ENCODE measurements at places on chromosomes 2 and 18.

GRCh38 chr2:28377195-28377816 lies 15.4 kb upstream of the FOSL2 start:
- no peak for DNase-seq

DNA sequence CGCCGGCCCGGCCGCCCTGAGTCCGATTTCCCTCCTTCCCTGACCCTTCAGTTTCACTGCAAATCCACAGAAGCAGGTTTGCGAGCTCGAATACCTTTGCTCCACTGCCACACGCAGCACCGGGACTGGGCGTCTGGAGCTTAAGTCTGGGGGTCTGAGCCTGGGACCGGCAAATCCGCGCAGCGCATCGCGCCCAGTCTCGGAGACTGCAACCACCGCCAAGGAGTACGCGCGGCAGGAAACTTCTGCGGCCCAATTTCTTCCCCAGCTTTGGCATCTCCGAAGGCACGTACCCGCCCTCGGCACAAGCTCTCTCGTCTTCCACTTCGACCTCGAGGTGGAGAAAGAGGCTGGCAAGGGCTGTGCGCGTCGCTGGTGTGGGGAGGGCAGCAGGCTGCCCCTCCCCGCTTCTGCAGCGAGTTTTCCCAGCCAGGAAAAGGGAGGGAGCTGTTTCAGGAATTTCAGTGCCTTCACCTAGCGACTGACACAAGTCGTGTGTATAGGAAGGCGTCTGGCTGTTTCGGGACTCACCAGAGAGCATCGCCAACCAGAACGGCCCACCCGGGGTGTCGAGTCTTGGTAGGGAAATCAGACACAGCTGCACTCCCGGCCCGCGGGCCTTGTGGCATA lies 4.6 kb downstream of the SIX2 start:
- no peak for DNase-seq

GRCh38 chr2:217866457-217866856 lies 136.3 kb downstream of the TNS1 start:
- DNase-seq: no peak

DNA sequence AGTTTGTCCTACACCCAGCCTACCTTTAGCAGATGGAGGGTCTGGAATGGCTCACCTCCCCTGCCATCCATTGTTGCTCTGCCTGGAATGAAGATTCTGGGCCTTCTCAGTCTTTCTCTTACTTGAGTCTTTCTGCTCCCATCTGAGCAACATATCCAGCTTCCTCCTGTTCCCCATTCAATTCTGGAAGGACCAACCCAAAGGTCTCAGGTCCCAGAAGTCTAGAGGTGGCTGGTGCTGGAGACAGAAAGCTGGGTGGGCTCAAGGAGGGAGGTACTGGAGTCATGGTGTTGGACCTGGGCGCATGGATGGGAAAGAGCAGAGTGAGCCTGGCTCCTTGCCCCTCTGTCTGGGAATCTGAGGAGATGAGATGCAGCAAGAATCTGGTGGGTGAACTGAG lies 93.5 kb upstream of the SIX3 start:
- DNase-seq: no peak

DNA sequence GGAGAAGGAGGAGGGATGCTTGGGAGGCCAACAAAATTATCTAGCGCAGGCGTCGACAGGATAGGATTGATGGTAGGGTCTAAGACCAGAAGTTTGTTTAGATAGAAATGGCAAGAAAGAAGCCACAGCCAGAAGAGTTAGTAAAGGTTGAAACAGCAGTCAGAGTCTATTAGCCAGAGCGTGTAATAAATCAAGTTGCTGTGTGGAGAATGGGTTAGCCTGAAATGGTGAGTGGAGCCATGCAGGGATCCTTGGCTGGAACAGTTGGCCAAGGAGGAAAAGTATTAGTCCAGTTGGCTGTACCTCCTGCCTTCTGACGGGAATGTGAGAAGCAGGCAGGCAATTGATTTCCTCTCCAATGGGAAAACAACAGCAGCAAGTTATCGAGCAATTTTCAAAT lies 190.7 kb upstream of the CCDC68 start:
- no peak for DNase-seq

GRCh38 chr18:23887493-23887892 lies 127.1 kb upstream of the TTC39C start:
- no peak for DNase-seq

DNA sequence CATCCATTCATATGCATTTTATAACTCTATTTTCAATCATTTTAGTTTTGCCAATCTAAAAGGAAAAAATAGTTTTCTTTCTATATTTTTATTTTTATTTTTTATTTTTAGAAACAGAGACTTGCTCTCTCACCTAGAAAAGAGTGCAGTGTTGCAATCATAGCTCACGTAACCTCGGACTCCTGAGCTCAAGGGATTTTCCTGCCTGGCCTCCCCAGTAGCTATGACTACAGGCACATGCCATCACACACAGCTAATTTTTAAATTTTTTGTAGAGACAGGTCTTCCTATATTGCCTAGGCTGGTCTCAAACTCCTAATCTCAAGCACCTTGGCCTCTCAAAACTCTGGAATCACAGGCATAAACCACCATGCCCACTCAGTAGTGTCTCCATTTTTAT lies 125.5 kb upstream of the XIRP2 start:
- DNase-seq: no peak

DNA sequence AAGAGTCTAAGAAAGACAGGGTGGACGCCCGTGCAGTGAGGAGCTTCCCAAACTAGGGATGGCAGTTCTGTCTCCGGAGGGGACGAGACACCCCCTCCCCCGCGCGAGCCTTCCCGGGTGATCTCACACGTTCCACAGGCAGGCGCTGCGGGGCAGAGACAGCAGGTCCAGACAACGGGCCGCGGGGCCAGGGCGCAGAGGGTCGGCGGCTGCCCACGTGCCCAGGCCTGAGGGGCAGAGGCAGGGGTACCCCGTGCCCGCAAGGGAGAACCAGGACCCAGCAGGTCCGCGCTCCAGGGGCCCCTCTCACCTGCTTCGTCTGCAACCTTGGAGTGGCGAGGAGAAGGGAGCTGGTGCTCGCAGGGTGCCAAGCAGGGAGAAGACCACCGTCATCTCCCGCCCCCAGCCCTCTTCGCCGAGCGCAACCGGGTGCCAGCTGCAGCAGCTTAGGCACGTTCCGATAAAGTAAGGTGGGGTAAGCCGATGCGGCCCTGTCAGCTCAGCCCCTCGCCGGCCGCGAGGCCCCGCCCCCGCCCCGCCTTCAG lies at the start of gene GPR155:
Gene GPR155 (minus strand): TSS at position 467 of the 545 bp plus-strand sequence. CDS start 5,073 bp downstream, outside the sequence.
- no peak for DNase-seq

DNA sequence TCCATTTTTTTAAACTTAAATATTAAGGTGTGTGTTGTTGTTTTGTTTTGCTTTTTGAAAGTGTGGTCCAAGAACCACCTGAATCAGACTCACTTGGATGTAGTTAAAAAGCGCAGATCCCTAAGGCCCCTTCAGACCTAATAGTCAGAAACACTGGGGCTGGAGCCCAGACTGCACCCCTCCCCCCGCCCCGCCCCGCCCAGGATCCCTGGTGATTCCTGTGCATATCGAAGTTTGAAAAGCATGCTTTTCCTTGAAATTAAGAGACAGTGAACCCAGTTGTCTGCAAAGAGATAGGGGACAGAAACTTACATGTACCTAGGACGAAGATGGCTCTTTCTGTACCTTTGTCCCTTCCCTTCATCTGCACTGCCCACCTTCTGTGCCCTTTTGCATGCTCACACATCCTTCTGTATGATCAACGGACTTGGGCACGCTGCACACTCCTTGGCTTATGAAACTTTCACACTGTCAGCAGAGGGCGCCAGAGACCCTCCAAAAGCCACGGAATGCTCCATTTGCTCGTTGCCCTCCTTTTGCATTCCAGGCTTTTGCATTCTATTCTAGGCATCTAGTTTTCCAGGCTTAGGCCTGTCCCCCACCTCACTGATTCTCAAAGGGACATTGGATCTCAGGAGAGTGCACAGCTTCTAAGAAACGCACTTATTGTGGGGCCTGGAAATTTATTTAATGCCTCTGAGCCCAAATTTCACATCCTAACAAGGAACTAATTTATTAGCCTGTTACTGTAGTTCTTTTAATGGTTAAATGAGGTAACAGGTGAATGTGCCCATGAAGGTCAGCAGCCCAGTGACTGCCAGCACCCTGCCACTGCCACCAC lies 32.8 kb upstream of the SLC14A1 start:
- peak; percentile 89 for DNase-seq

- no peak for DNase-seq
Measured at GRCh38 chr2:126748929-126749518, 93.1 kb downstream of the GYPC start.

DNA sequence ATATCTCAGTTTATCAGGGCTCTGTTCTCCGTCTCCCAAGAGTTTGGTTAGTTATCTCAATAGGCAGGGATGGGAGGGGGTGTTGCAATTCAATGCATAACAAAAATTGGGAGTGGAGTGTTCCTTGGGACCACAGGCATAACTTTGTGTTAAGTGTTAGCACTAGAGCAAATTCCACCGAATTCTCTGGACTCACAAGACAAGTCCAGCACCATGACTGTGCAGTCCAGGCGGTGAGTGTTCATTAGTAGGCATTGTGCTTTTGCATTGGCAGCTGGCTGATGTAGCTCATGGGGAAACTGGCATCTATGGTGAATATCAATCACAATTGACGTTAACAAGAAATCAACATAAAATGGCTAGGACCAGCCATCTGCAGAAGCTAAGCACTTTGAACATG lies 79.0 kb upstream of the CABLES1 start:
- no peak for DNase-seq

DNA sequence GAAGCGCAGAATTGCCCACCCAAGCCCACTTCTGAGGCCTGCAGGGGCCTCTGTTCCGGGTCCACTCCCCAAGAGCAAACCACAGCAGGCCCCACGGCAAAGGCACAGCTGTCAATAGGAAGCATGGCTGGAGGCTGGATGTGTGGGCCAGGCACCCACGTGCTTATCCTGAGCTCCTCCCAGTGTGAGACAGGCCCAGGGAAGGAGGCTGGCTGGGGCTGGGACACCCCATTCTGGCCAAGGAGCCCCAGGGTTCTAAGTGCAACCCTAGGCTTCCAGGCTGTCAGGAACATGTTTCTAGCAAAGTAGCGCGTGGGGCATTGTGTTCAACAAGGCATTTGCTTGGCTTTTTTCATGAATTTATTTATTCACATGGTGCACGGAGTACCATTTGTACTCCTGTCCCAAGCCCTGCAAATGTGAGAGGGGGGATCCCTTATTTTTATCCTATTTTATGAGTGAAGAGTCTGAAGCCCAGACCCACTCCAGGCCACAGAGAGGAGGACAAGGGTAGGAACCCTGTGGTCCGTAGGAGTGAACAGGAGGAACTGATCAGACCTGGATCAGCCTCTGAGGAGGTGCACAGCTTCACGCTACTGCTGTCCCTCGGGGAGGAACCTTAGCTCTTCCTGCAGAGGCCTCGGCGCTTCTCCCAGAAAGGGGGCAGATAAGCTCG lies 6.1 kb upstream of the RAB17 start:
- no peak for DNase-seq

DNA sequence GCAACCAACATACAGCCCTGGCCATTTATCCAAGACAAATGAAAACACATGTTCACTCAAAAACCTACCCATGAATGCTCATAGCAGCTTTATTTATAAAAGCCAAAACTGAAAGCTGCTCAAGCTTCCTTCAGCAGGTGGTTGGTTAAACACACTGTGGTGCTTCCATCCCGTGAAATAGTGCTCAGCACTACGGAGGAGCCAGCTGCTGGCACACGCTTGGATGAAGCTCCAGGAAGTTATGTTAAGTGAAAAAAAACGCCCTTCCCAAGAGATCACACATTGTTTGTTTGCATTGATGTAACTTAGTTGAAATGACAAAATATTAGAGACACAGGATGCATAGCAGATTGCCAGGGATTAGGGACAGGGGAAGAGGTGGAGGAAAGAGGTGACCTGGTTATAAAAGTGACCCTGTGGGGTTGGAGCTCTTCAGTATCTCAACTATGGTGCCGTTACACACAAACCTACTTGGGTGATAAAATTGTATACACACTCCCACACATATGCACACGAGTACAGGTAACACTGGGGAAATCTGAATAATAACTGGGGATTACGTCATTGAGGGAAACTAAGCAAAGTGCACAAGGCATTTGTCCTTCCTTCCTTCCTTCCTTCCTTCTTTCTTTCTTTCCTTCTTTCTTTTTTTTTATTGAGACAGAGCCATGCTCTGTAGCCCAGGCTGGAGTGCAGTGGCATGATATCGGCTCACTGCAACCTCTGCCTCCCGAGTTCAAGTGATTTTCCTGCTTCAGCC lies 6.2 kb upstream of the ALPG start:
- no peak for DNase-seq

- DNase-seq: no peak
Measured at GRCh38 chr2:36797324-36798070, 101.0 kb downstream of the VIT start.

GRCh38 chr2:217242947-217243346 lies 383.1 kb upstream of the TNP1 start:
- no peak for DNase-seq

GRCh38 chr18:58300867-58301266 lies 256.8 kb downstream of the NEDD4L start:
- no peak for DNase-seq

DNA sequence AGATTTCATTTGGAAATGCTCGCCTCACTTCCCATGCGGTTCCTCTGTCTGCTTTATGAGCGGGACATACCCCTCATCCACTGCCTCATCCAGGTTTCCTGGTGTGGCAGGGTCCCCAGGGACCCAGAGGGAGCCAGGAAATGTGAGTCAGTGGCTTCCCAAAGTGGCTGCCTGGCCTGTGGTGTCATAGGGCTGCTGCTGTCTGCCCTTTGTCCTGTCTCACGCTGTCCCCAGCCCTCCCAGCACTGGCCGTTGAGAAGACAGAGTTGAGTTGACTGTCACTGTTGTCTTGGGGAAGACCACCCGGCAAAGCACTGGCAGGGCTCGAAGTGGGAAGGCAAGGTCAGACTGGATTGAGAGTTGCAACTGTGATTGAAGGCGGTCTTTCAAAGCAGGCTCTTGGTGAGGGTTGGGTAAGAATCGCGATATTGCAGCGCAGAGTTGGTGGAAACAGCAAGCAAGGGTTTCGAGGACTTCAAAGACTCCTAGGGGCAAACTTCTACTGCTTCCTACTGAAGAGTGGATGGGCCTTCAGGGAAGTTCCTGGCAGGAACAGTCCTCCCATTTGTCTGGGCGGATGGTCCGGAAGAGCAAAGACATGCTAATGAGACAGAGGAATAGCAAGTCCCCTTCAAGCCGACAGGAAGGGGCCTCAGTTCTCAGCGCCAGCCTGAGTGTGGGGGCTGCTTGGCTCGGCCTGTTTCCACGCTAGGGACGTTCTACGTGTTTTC lies 33.9 kb downstream of the RAB31 start:
- DNase-seq: no peak

GRCh38 chr2:134198006-134198634 lies 55.8 kb upstream of the MGAT5 start:
- DNase-seq: no peak

DNA sequence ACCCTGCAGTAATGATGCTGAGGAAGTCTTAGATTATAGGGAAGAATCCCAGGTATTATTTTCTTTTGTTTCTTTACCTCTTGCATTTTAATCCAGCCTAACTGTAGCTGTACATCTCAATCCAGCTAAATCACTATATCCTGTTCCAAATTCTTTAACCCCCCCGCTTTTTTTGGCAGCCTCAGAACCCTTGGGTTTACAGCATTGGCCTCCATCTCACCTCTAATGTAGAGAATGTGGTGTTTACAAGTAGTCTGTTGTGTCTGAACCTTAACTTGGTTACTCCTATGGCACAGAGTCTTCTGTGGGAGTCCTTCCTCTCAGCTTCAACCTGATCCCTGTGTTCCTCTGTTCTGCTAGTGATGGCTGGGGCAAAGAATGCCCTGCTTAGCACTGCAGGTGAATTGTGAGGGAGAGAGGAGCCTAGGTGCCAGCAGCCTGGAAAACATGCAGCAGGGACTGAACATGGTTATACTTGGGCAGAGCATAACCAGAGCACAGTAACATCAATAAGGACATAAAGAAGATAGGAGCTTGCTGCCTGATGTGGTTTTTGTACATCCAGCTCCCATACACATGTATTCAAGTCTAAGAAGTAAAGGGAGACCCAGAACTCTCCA lies 130.2 kb downstream of the FAM124B start:
- no peak for DNase-seq
